ENCODE measurements at places on chromosomes 7 and 10.
A peak's percentile ranks its signal among the peaks of the same experiment; 100 is the strongest.

GRCh38 chr7:104695563-104695962, 318.4 kb upstream of the KMT2E start:
- DNase-seq, result no peak

GRCh38 chr7:10070899-10071298, 902.8 kb upstream of the PHF14 start:
- DNase-seq, result no peak

DNA sequence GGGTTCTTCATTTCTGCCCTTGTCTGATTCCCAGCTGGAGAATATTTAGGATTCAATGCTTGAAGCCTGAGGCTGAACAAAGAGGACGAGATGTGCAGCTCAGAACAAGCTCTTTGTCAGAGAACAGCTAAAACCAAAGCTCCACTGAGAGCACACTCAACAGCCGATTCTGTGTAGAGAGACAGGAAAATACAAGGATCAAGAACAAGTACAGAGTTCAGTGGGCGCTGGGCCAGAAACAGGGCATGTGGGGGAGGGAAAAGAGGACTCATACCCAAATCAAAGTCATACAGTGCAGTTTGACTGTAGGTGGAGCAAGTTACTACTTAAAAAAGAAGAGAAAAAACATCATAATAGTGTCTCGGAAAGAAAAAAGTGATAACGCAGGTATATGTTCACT, at the start of gene AGMO:
TSS of gene AGMO (minus strand) at position 181 of the 400 bp plus-strand sequence.
- no peak for DNase-seq

DNA sequence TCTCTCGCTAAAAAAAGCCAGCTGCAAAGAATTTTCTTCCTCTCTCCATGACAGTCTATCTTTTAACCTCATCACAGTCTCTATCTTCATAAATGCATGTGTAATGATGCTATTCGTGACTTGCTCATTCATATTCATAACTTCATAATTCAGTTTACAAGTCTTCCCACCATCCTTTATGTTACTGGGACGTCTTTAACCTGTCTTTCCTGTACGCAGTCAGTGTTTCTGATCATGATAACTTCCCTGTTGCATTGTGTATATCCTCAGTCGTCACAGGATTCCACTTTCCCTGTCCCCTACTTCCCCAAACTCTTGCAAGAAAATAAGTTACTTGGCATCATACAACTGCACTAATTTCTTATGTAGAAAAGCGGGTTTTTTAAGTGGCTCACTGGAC, 165.6 kb upstream of the ASAH2 start:
- DNase-seq, result no peak

GRCh38 chr7:79176859-79177477, 276.5 kb downstream of the MAGI2 start:
- DNase-seq, result no peak

DNA sequence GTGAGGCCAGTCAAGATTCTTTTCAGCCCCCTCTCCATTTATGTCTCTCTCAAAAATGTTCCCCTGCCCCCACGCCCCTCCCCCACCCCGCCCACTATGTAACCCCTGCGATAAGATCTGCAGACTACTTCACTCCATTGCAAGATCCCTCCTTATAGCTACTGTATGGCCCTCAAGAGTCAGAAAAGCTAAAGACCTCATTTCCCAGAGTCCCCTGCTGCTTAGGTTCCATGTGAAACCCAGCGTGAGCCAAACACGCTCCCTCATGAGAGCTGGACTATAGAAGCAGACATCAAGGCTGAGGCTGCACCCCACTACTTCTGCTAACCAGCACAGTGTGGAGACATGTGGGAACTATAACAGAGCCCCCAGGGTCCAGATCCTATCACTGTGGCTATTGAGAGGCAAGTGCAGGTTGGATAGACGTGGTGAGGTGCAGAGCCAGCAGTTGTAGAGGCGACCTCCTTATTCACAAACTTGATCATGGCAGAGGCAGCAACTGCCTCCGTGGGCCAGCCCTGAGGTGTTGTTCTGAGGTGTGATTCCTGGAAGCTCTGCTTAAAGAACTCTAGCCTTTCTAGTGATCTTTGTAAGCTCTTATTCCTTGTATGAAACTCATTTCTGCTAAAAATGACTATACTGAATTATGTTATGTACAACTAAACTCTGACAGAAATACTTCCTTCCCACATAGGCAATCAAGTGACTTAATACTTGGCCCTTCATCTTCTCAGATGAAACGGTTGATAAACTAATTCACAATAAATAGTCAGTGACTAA, 117.0 kb upstream of the ARID5B start:
- DNase-seq, result peak; percentile 74

DNA sequence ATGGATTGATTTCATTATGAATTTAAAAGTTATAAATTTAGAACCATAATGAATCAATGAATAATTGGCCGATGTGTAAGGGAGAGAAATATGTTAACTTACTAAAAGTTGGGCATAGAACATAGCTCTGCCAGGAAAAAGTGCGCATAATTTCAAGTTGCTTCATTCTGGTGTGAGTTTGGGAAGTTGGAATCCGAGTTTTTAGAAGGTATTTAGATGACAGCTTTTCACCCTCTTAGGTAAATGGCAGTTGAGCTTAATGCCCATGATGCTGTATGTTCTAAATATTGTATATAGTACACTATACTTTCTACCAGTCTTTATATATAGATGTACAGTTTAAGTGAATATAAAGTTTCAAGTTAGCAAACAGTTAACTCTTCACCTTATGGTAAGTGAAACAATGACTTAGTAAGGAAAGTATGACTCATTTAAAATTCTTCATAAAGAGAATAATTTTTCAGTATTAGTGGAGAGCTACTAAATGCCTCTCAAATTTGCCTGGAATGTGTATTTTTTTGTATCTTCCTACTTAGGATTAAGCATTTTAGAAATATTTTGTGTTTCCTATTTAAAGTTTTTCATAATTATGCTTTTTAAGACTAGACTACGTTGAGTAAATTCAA, 1.6 kb downstream of the C1GALT1 start:
- no peak for DNase-seq

- DNase-seq, result no peak
Observed at GRCh38 chr7:31254926-31255325, 85.6 kb downstream of the NEUROD6 start.

DNA sequence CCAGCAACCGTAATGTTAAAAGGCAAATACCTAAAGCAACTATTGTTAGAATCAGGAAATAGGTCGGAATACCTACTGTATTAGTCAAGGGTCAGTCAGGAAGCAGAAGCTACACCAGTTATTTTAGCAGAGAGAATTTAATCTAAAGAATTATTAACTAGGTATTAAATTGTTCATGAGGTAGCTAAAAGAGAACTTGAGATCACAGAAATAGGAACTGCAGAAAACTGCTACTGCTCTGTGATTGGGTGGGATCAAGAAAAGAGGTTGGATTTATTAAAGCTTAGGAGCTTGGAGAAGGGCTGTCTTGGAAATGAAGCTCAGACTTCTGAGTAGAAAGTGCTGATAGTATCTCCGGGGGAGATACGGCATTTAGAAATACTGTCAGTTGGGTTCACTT, 20.0 kb upstream of the ZNF438 start:
- no peak for DNase-seq

GRCh38 chr10:111801841-111802240, 381.7 kb downstream of the GPAM start:
- DNase-seq, result no peak

DNA sequence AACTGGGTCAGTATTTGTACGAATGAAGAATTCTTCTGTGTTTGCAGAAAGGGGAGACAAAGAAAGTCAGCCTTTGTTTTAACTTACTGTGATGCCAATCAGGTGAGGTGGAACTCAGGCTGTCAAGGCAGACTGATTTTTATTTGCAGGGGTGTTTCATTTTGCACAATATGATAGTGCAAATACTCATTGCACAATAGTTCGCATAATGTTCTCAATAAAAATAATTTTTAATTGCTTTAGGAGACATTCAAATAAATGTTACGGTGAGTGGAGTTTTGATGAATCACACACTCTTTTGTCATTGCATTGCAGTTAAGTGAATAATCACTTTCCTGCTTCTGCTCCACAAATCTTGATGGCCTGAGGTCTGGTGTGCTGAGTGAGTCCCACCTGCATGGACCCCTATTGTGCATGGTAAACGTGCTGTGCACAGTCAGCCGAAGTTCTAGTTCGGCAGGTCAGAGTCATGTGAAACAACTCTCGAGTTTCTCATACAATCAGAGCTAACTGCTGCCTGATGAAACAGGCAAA, 141.3 kb upstream of the FZD8 start:
- DNase-seq, result no peak

GRCh38 chr10:122113945-122114747, 125.2 kb downstream of the TACC2 start:
- DNase-seq, result no peak

DNA sequence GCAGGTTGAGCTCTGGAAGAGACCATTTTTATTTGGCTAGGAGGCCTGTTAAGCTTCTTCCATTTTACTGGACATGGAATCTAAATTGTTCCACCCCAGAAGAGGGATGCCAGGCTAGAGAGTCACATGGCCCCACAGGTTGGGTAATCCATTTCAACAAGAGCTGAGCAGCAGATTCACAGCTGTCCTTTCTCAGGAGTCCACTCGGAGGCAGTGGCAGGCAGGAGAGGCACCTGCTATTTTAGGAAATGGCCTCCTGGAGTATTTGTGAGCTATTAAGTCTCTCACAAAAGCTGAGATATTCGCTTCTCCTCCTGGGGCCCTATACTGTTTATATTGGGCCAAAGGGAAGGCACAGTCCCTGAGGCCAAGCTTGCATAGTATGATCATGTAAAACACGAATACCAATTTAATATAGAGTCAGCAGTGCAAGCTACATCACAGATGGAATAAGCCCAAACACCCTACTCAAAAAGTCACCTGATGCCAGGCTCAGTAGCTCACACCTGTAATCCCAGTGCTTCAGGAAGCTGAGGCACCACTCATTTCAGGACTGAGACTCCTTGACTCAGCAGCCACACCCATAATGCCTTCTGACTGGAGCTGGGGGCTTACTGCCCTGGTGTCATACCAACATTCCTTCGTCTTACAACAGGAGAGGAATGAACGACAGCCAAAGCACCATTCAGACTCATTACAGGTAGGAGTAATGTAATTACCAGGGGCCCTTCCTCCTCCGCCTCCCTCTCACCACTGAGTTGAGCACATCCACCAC, 124.1 kb downstream of the LMBR1 start:
- DNase-seq, result peak; percentile 65

- DNase-seq, result peak; percentile 16
Observed at GRCh38 chr10:84715911-84716310, 387.5 kb downstream of the CCSER2 start.

DNA sequence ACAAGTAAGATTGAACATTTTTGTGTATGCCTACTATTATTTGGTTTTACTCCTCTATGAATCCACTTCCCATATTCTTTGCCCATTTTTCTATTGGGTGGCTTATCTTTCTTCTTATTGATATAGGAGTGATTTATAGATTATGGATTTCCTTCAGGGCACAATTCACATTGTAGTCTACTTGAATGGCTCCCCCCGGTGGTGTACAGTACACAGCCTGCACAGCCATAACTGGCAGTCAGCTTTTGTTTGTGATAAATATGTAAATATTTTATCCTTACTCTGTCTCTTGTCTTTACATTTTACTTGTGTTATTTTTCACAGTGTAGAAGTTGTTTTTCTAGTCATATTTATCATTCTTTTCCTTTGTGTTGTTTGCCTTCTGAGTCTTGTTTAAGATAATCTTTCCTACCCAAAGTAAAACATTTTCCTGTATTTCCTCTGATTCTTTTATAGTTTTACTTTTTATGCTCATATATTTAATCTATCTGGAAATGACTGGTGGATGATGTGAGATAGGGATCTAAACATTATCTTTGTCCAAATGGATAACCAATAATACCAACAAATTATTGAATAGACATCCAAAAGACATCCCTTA, 23.9 kb upstream of the CALD1 start:
- peak; percentile 59 for DNase-seq

GRCh38 chr7:13692548-13692947, 296.9 kb downstream of the ETV1 start:
- no peak for DNase-seq

DNA sequence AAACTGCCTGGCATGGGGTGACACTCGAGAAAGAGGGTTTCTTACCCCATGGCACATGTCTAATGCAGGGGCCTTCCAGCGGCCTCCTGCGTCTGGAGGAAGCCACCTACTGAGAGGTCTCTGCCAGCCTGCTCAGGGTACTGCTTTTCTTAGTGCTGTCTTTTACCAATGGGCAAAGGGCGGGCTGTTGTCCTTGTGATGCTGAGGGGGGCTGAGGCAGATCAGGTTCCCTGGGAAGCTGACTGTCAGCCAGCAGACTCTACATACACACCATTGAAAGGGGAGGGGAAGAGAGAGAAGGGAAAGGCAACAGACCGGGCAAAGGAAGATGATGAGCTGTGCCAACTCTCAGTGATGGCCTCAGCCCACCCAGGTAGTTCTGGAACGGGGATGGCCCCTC, 48.7 kb downstream of the COL13A1 start:
- DNase-seq, result no peak

DNA sequence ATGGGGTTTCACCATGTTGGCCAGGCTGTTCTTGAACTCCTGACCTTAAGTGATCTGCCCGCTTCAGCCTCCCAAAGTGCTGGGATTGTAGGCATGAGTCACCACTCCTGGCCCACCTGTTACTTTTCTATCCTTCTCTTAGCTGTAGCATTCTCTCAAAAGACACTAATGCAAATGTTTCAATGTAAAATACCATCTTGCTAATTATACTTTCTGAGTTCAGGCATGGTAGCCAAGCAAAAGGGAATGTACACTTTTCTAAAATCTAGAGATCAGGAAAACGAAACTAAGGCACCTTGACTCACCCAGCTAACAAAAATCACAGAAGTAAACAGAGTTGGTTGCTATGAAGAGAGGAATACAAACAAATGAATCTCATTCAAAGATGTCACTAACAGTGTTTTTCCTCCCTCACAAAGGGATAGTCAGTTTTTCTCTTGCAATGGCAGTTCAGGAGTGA, 401.0 kb upstream of the NRP1 start:
- DNase-seq, result no peak

GRCh38 chr7:116886543-116887156, 24.3 kb downstream of the CAPZA2 start:
- no peak for DNase-seq

- DNase-seq, result no peak
Observed at GRCh38 chr7:82056282-82056681, 286.4 kb upstream of the HGF start.

DNA sequence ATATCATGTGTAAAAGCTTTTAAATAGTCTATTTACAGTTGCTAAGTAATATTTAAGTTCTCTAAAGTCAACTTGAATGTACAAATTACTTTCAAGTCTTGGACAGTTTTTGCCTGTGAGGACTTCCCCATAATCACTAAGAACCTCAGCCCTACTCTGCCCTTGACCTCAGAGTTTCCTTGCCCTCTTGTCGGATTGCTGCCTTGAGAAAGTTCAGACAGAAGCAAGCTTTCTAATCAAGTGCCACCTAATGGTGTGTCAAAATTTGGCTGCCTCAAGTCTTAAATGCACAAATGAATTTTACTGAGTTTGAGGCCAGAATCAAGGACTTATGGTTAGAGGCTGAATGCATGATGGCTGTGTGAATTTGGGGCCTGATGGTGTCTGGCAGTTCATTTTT, 88.3 kb upstream of the KAT6B start:
- DNase-seq, result no peak

Data from activated CD4-positive, alpha-beta memory T cell treated with anti-CD3 and anti-CD28 coated beads for 36 hours (primary cell).